ENCODE measurements at places on chromosomes 4 and X.

DNA sequence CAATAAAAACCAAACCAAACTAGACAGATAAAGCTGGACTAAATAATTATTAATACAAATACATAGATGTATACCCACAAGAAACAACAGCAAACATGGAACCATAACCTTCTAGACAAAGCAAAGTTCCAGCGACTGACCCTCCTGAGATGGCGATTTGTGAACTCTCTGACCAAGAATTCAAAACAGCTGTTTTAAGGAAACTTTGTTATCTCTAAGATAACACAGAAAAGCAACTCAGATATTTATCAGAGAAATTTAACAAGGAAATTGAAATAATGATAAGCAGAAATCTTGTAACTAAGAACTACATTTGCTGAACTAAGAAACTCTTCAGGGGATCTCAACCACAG lies 23.4 kb upstream of the MTHFD2L start:
- no peaks in the 10 kb centered on the region for H3K36me3 ChIP-seq
- no peaks in the 10 kb centered on the region for H3K4me1 ChIP-seq
- no peak overlapping the region for H3K4me3 ChIP-seq
- H3K27ac ChIP-seq = no peak overlapping the region
- no peak for DNase-seq

DNA sequence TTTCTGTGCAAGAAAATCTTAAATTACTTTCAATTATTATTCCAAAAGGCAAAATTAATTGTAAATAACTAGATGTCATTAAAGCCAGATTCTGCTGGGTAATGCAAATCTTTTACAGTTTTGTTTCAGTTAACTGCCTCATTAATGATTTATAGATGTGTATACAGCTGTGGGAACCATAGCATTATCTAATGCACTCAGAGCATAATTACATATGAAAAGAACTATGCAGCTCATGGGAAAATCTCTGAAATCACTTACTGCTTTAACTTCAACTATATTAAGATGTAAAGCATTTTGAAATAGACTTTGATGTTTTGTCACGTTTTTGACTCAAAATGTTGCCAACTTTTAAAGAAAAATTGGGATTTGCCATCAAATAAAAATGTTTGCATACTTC lies 630.3 kb upstream of the KLHL4 start:
- no peak overlapping the region for H3K4me3 ChIP-seq
- no peaks in the 10 kb centered on the region for H3K36me3 ChIP-seq
- no peaks in the 10 kb centered on the region for H3K27me3 ChIP-seq
- no peak for DNase-seq
- no peaks in the 10 kb centered on the region for H3K4me1 ChIP-seq

- no peaks in the 10 kb centered on the region for H3K4me1 ChIP-seq
- no peak for DNase-seq
- H3K36me3 ChIP-seq = peaks cover 27% of the 10 kb centered on the region
- no peak overlapping the region for H3K4me3 ChIP-seq
These were observed 11.0 kb downstream of the DHRSX start for GRCh38 chrX:2489446-2490445.

GRCh38 chr4:134276476-134276875 lies 74.9 kb upstream of the PABPC4L start:
- no peak overlapping the region for H3K27ac ChIP-seq
- no peaks in the 10 kb centered on the region for H3K27me3 ChIP-seq
- H3K4me1 ChIP-seq = no peaks in the 10 kb centered on the region
- H3K4me3 ChIP-seq = no peak overlapping the region

DNA sequence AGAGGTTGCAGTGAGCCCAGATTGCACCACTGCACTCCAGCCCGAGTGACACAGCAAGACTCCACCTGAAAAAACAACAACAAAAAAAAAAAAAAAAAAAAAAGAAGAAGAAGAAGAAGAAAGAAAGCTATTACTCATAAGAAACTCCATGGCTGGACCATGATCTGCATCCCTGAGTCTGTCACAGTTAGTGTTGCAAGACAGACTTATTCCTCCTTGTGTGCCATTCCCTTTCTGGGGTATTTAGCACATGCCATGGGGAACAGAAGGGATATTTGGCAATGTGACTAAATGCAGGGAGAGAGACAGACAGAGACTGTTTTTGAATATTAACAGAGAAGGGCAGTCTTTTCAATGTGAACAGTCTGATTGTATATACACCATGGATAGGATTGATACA lies 16.7 kb upstream of the PDS5A start:
- no peaks in the 10 kb centered on the region for H3K4me1 ChIP-seq
- no peak overlapping the region for H3K4me3 ChIP-seq
- no peak overlapping the region for H3K27ac ChIP-seq
- DNase-seq = no peak
- H3K27me3 ChIP-seq = no peaks in the 10 kb centered on the region

DNA sequence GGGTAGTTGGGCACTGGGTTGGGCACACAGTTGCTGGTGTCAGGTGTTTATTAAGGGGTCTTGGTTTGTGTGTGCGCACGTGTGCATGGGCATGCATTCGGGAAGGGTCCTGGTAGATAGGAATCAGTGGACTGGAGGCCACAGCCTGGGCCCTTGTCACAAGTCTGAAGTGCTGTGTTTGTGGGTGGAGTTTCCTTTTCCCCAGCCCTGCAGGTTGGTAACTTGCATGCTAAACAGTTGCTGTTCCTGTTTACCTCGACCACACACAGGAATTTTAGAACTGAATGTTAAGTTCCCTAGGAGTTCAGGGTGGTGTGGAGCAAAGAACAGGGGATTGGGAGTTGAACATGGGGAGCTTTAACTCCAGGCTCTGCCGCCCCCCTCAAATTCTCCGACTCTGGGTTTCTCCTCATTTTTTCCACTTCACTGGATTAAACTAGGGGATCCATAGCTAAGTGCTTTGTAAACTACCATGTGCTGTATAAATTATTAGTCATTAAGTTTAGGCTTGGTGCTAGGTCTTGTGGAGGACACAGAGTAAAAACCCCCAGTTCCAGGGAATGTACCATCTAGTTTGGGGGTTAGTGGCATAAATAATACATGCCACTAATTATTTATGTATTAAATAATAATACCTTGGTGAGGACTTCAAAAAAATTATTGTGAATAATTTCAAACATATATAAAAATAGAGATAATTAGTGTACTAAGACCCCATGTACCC lies 49.0 kb downstream of the STARD8 start:
- H3K27ac ChIP-seq = no peak overlapping the region
- no peak for DNase-seq
- H3K36me3 ChIP-seq = no peaks in the 10 kb centered on the region
- peaks cover 15% of the 10 kb centered on the region for H3K4me1 ChIP-seq

DNA sequence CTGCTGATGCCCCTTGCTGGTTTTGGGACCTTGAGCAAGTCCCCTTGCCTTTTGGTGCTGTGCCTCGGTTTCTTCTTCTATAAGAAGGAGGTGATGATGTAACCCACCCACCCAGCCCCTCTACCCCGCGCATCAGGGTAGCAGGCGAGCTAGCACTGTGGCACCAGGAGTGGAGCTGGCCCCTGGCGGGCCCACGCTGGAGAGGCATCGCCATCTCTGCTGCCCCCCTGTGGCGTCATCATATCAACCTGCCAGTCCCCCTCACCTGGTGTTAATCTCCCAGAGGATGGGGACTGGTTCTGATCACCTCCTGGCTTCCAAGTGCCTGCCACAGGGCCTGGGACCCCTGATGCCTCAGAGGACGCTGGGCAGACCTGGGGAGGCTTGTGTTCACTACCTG lies 6.3 kb upstream of the SORCS2 start:
- H3K4me3 ChIP-seq = no peak overlapping the region
- peaks cover 16% of the 10 kb centered on the region for H3K4me1 ChIP-seq
- H3K27ac ChIP-seq = no peak overlapping the region
- no peak for DNase-seq
- H3K36me3 ChIP-seq = peaks cover 4% of the 10 kb centered on the region

- H3K27ac ChIP-seq = no peak overlapping the region
- H3K27me3 ChIP-seq = no peaks in the 10 kb centered on the region
- DNase-seq = no peak
These were observed 640.6 kb downstream of the SPRY1 start for GRCh38 chr4:124037236-124037635.

DNA sequence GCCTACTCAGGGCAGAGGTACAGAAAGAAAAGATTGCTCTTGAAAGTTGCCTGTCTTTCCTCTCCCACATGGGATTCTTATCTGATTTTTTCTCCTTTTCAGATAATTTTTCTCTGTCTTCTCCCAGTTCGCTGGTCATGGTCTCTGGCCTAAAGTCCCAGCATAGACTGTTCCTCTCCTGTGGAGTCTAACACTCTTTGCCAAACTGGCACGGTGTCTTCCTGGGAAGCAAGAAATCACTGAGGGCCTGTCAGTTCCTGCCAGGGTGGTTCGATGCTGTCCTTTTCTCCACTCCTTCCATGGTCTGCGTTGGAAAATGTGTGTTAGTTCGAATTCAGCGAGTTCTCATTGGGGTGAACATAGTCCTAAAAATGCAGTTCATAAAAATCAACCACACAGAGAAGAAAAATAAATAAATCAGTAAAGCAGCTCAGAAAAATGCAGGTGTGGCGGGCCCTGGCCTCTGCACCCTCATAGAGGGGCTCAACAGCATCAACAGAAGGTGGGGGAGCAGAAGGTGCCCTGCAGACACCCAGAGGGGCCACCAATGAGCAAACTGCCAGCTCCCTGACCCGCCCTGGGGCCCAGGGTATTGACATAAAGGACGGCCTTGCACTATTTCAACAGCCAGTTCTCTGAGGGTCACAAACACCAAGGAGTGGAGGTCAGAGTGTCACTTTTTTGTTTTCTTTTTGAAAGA lies 2.1 kb downstream of the RGN start:
- H3K36me3 ChIP-seq = no peaks in the 10 kb centered on the region
- H3K27ac ChIP-seq = no peak overlapping the region
- no peaks in the 10 kb centered on the region for H3K4me1 ChIP-seq
- no peak overlapping the region for H3K4me3 ChIP-seq

DNA sequence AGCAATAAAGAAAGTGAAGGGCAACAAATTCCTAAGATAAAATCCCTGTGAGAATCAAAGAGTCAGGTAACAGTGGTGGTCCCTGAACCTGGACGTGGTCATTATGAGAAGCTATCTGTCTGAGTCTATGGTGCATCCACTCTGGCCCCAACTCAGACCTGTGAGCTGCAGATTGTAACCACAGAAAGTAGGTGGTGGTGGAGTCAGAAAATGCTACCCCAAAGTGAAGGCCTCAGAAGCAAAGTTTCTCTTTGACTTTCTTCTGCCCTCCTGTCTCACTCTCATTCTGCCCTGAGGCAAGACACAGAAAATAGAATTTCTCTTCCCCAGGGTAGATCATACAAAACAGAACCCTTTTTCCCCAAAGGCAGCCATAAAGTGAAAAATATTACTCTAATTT lies 84.1 kb upstream of the NEIL3 start:
- peaks cover 11% of the 10 kb centered on the region for H3K27me3 ChIP-seq
- peaks cover 11% of the 10 kb centered on the region for H3K4me1 ChIP-seq
- no peak overlapping the region for H3K4me3 ChIP-seq
- H3K36me3 ChIP-seq = no peaks in the 10 kb centered on the region

- H3K27me3 ChIP-seq = no peaks in the 10 kb centered on the region
- H3K27ac ChIP-seq = no peak overlapping the region
- no peak for DNase-seq
- no peaks in the 10 kb centered on the region for H3K4me1 ChIP-seq
- no peaks in the 10 kb centered on the region for H3K36me3 ChIP-seq
- H3K4me3 ChIP-seq = no peak overlapping the region
These were observed 218.5 kb upstream of the FGF13 start for GRCh38 chrX:138929926-138930582.

GRCh38 chrX:106917830-106918500 lies 2.2 kb upstream of the CLDN2 start:
- peaks cover 7% of the 10 kb centered on the region for H3K27me3 ChIP-seq
- peaks cover 6% of the 10 kb centered on the region for H3K4me1 ChIP-seq
- H3K4me3 ChIP-seq = no peak overlapping the region
- H3K27ac ChIP-seq = no peak overlapping the region
- no peaks in the 10 kb centered on the region for H3K36me3 ChIP-seq
- no peak for DNase-seq

DNA sequence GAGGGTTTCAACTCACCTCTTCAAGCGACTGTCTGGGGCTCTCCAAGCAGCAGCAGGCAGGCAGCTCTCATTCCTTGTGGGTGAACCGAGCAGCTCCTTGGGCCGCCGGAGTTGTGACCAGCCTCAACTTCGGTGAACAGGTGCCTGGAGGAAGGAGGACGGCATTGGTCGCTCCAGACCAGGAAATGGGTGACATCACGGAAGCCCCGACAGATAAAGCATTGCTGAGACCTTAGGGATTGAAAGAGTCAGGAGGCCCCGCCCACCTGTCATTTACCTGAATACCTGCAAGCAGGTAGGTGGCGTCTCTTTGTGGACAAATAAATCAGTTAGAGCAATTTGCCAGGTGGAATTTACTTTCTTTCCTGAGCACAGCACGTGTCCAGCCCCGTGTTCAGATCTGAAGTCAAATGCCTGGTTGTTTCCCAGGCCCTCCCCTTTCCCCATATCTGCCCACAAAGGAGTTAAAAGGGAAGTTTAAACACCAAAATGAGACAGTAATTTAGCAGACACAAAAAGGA lies at the start of gene LNX1:
Gene LNX1, minus strand, starts transcription at position 115 of the 521 bp plus-strand sequence. CDS start 17,484 bp downstream, outside the sequence.
- peaks cover 35% of the 10 kb centered on the region for H3K27me3 ChIP-seq
- no peak for DNase-seq
- H3K4me1 ChIP-seq = peaks cover 3% of the 10 kb centered on the region
- H3K27ac ChIP-seq = no peak within 1 kb of the TSS
- no peaks in the 10 kb centered on the region for H3K36me3 ChIP-seq

DNA sequence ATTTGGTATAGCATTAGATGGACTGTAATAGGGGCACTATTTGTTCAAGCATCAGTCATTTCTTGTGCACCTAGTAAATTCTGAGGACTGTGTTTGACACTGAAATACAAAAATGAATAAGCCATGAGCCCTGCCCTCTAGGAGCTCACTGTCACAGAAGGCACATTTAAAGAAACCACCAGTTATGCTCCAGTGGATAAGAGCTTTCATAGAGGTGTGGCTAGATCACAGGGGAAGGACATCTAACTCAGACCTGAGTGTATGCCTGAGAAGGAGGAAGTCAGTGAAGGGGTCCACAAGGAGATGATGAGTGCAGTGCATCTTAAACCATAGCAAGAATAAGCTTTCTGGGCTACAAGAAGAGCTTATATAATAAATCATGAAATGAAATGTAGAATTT lies 40.1 kb downstream of the BTC start:
- no peaks in the 10 kb centered on the region for H3K4me1 ChIP-seq
- no peak overlapping the region for H3K27ac ChIP-seq
- no peak overlapping the region for H3K4me3 ChIP-seq

DNA sequence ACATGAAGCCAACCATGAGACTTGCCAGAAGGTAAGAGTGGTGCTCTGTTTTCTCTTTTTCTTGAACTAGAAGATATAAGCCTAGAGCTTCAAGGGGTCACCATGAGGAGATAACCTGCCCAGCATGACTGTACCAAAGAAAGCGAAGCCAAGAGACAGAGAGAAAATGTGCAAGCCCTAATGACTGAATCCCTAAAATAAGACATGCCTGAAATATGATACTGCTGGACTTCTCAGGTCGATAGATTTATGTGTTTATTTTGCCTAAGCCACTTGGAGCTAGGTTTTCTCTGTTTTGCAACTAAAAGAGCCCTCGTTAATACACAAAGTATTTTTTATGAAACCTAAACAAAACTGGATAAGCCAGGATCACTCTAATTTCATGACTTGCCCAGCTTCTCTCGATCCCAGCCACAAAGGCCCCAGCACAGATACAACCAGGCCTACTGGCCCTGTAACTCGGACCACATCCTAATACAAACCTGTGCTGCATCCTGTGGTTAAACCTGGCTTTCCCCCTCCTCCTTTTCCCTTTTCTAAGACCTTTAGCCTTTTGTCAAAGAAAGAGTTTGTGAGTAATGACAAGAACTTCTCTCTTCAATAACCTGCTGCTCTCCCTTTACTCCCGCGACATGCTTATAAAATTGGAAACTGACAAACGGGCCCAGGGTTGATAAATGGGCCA lies 185.8 kb downstream of the APBB2 start:
- no peaks in the 10 kb centered on the region for H3K4me1 ChIP-seq
- H3K27me3 ChIP-seq = no peaks in the 10 kb centered on the region
- H3K4me3 ChIP-seq = no peak overlapping the region
- DNase-seq = no peak

Measured in activated CD8-positive, alpha-beta memory T cell treated with anti-CD3 and anti-CD28 coated beads, Interleukin-2, amount 10 ng/mL, durations not matched to agents 7 days and 5 days (primary cell).